ENCODE measurements at places on chromosomes 12 and 14. TPM values are rescaled to one million over a fixed set of nuclear protein-coding genes. Genes with fewer than 3 reads are reported as not detected.

ACSM4 gene
- total RNA-seq = not detected

HOXC12 gene
- 0.15 TPM for total RNA-seq

ERP27 gene
- total RNA-seq = 0.96 TPM

MDGA2 gene
- not detected for total RNA-seq

RNASE3 gene
- not detected for total RNA-seq

IFNG-AS1 gene
- total RNA-seq = 0.16 TPM

NRL gene
- 2.1 TPM for total RNA-seq

GRCh38 chr12:79645235-79645630 is 45.5 kb downstream of the PAWR start:
- DNase-seq = no peak

DNA sequence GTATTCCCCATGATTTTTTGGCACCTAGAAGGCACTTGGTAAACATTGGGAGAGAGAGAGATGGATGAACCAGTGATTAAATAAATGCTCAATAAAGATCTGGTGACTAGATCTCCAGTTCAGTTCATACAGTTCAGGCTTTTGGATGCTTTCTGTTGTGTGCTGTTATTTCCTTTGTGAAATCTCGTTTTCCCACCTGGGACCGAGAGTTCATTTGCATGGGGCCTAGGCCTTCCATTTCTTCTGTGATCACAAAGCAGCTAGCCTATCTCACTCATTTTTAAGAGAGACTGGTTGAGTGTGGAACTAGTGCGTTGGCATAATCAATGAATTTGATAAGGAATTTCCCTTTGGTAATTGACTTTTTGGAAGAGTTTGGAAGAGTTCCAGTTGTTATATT is 104.0 kb downstream of the VRK1 start:
- DNase-seq = no peak

- no peak for DNase-seq
These were observed 316.9 kb downstream of the DAD1 start for GRCh38 chr14:22271838-22272799.

DNA sequence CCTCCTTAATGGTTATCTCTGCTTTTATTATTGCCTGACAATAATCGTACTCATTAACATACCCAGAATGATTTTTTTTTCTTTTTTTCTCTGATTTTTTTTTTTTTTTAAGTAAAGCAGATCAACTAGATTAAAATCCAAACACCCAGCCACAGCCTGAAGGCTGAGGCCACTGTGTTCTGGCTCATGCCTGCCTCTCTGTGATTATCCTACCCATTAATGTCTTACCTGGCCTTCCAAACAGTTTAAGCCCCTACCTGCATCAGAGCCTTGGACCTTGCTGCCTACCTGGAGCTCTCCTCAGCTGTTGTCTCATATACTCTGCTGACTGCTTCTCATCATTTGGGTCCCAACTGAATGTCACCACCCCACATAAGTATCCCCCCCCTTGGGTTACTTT is 6.8 kb upstream of the TMED10 start:
- no peak for DNase-seq

DNA sequence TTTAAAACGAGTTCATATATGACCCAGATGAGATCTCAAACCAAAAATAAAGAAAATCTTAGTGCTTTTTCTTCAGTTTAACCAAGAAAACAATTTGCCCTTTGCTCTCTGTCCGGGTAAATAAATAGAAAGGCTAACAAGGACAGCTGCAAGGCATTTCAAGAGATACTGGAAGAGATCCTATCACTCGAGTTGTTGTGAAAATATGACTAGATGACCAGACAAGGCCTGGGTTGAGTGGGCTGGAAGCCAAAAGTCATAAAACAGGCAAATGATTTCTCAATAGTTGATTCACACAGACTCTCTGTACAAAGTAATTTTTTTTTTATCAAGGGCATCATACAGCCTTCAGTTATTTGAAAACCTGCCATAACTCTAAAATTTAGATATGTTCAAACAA is 55.9 kb upstream of the AVPR1A start:
- DNase-seq = no peak

All from breast epithelium (tissue), 4 donors.